Stimulated activated CD8-positive, alpha-beta memory T cell treated with anti-CD3 and anti-CD28 coated beads, Interleukin-7, amount 100 ng/mL, for 4 hours (primary cell): ENCODE measurements at places on chromosomes 1 and 21.

DNA sequence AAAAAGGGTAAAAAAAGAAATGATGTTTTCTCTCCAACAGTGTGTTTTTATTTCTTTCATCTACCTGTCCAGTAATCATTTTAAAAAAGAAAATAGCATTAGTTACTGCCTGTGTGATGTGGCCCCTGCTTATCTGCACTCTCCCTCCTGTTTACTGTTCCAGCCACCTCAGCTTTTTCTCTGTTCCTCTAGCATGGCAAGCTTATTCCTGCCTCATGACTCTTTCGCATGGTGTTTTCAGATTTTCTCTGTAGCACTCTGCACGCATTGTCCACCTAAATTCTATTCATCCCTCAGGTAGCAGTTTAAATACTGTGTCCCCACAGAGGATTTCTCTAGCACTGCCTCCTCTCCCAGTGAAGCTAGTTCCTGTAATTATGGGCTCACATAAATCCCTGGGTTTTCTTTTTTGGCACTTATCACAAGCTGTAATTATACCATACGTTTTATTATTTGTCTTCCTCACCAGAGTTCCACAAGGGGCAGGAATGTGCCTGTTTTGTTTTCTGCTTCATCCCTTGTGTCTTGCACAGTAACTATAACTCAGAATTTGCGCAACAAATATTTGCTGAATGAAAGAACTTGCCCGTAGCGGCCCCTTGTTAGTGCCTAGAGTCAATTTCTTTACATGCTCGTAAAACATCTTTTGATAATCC is 51.4 kb upstream of the LRIG2 start:
- DNase-seq, result no peak

DNA sequence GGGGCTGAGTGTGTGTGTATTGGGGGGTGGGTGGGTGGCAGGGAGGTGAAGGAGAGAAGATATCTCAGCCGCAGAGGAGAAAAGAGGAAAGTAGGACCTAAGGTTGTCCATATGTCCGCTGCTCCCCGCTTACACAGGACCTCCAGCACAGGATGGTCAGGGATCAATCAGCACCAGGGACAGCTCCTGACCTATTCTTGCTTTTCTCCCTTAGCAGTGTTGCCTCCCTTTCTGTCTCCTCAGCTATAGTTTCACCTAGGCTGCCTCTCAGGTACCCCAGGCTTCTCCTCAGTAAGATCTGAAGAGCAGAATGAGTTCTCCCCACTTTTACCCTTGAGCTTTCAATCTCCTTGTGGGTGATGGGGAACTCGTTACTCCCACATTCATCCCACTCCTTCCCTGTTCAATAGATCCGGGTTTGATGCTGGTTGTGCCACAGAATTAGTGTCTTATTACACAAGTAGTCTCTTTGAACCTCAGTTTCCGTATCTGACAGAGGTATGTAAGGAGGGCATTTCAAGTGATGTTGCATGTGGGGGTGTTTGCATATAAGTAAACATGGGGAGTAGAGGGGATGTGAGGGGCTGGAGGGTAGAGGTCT is 1.4 kb upstream of the DPH2 start:
- DNase-seq, result no peak

DNA sequence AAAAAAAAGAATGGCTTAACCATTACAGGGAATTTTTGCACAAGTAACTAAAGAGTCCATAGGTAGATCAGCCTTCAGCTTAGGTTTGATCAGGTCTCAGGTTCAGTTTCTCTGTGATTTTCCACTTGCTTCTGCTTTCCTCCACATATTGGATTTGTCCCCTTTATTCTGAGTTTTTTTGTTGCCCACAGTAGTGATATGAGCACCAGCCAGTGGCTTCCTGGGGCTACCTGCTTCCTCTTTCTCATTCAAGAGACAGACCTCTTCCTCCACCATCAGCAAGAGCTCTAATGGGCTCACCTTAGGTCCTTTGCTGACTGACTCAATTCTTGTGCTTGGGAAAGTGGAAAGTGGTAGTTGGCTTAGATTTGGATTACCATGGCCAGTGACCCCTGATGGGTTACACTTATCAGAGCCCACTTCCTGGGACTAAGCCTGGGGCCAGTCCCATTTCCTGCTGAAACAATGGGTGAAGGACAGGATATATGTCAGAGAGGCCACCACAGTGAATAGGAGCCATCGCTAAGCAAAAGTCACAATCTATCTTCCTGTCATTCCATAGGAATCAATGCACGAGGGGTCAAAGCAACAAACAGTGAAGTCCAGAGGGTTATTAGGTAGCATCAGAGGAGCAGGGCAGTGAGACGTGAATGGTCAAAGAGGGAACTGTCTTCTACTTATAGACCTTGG is 12.8 kb upstream of the PLA2G2E start:
- no peak for DNase-seq

GRCh38 chr1:3999941-4000735 is 100.1 kb upstream of the C1orf174 start:
- DNase-seq, result no peak

GRCh38 chr1:109338091-109338490 is 31.3 kb upstream of the MYBPHL start:
- DNase-seq, result no peak

- no peak for DNase-seq
These were observed 34.2 kb downstream of the NEK2 start for GRCh38 chr1:211641044-211641800.

DNA sequence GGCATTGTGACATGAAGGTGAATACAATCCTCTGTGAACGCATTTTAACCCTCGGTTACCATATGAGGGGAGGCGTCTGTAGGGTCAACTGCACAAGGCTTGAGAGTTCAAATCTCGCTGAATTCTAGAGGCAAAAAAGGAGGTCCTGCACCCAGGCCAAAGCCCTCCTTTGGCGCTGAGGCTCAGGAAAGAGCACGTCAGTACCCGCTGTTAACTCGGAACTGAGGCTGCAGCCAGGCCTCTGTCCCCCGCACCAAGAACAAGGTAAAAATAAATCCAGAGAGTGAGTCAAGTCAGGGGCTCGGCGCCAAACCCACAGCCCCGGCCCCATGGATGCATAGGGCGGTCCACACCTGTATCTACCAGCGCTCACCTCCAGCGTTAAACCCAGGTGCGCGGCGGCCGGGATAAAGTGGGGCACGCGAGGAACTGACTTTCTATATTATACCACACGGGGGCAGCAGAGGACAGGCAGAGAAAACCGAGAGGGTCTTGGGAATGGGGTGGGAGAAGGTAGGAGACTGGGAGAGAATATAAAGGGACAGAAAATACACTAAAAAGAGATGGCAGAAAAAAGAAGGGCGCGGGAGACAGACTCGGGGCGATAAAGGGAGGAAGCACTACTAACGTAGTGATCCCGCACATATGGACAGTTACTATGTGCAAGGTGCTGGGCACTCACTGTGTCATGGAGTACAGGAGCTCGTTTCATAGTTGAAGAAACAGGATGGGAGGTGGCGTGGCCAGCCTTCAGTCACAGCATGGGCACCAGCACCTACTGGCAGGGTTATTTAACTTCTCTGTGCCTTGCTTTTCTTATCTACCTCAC is 54.9 kb downstream of the DMRTA2 start:
- no peak for DNase-seq

DNA sequence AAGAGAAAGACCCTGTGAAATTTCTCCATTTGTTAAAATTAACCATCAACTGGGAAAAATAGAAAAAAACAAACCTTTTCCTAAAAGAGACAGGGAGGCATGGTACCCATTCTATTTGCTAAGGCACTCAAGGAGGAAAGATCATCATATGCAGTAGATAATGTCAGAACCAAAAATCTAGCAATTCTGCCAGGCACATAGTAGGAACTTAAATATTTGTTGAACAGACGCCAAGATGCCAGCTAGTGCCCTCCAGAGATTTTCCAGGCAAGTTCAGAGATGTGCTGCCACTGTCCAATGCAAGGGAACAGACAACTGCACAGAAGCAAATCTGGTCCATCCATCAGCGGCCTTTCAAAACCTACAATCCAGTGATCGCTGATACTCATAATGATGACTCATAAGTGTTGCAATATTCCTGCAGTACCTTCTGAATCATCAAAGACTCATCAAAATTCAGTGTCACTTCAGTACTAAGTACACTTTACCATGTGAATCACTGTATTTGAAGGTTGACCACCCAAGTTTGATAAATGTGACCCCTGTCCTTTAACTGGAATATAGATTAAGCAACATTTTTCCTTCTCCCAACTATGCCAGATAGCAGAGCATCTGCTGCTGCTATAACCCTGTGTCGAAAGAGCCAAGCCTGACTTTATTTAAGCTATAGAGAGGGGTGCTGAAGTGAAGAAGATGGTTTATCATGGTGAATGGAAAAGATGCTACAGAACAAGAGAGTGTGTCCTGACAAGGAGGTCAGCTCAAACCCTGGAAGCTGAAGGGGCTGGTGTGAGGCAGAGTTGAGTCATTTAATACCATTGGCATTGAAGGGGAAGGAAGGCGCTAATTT is 99.1 kb downstream of the MT1HL1 start:
- DNase-seq, result no peak

- DNase-seq, result no peak
These were observed 27.6 kb downstream of the WNT4 start for GRCh38 chr1:22115286-22115685.

DNA sequence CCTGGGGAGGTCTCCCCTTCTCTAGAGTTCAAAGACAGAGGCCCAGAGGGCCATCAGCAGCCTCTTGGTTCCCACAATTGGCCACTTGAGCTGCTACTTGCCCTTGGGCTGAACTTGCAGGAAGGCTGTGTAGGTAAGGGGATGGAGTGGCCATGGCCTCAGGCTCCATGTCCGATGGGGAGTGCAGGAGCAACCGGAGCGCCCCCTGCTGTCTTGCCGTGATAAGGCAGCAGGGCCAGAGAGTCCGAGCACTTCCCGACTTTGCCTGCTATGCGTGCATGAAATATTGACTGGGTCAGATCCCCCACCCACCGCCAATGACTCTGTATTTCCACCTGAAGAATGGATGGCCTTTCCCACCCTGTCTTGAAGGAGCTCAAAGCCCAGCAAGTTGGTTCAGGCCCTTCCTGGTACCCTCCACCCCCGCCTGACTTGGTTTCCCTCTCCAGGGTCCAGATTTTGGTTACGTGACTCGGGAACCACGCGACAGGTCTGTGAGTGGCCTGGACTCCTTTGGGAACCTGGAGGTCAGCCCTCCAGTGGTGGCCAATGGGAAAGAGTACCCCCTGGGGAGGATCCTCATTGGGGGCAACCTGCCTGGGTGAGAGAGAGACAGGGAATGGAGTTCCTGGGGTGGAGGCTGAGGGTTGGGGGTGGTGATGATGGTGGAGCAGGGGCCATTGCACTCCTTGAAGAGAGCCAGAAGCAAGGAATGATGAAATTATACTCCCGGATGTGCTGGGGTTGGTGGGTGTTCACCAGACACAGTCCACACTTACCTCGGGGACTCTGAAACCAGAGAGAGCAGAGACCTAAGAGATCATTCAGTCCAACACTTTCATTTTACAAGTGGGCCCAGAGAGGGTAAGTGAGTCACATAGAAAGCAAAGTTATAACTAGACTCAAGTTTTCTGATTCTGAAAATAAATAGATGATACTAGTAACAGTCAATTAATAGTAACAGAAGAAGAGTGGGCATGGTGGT is 25.6 kb downstream of the PADI3 start:
- no peak for DNase-seq

DNA sequence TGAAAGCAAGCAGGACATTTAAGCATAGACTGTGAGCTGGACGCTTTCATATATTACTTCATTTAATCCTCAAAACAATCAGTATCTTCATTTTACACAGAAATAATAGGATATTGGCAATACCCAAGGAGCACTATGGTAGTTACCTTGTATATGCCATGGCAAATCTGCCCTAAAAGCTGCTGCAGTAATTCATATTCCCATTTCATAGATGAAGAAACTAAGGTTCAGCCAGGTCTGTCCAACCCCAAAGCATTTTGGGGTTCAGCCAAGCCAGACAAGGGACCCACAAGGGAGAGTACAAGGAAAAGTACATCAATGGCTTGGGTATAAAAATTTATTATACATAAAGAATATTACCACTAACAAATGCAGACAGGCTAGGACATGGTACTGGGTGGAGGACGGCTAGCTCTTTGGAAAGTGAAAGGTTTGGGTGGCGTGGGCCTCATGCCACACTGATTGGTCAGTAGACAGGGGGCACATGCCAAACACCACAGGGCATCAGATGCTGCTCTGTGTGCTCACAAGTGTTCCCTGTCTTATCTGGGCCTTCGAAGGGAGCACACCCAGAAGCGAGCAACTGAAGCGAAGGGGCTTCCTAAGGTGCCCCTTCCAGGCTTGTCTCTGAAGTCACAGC is 23.9 kb upstream of the PTAFR start:
- DNase-seq, result no peak

- DNase-seq, result no peak
These were observed 73.9 kb downstream of the PLXNA2 start for GRCh38 chr1:208170252-208170651.

DNA sequence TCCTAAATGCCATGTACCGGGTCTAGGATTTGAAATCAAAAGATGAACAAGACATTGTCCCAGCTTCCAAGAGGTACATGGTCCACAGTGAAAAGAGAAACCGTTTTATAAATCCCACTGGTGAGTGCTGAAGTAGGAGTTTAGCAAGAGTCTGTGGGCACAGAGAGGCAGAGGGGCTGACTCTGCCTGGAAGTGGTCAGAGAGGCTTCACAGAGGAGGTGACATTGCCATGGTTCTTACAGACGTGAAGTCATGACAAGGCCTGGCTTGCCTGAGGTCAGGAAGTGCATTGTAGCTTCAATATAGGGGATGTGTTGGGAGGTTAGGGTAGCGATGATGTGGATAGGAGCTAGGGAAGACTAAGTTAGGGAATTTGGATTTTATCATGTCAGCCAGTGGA is 28.4 kb downstream of the MAPKAPK2 start:
- no peak for DNase-seq

DNA sequence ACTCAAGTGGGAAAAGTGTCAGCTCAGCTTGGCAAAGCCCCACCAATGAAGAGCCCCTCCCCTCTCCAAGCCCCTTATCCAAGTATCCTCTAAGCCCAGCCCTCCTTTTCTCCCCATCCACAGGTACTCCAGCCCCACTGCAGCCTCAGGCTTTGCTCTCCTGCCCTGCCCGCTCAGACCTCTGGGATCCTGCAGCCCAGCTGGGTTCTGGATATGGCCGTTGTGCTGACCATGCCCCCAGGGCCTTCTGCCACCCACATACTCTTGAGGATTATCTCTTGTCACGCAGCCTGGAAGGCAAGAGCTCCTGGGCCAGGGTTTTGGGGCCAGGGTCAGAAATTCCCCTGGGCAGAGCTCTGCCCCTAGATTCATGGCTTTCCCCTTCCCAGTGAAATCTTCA is 4.7 kb downstream of the SHISA4 start:
- DNase-seq, result no peak

- no peak for DNase-seq
These were observed 3.0 kb downstream of the KIAA2013 start for GRCh38 chr1:11923069-11923826.
